ENCODE measurements at places on chromosomes 12 and 14. TPM values are rescaled to one million over a fixed set of nuclear protein-coding genes. Genes with fewer than 3 reads are reported as not detected.

- DNase-seq = no peak
Observed at GRCh38 chr12:13496111-13496510, 299.6 kb downstream of the EMP1 start.

- DNase-seq = no peak
Observed at GRCh38 chr12:18643681-18644080, 94.1 kb downstream of the PLCZ1 start.

- no peak for DNase-seq
Observed at GRCh38 chr12:109670731-109671130, 42.9 kb upstream of the FAM222A start.

DNA sequence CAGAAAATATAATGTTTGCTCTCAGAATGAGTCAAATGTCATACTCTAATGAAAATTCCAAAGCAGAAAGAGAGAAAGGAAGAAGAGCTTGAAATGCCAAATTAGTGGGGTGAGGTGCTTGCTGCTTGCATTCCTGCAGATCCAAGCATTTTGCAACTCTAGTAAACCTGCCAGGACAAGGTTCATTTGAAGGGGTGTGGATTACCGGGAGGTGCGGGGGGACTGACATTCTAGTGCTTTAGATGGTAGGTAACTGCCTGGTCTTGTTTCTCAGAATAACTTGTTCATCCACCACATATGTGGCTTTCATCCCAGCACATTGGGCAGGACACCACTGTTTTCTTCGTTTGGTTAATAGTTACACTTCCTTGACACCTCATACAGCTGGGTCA, 144.4 kb downstream of the AKAP6 start:
- DNase-seq = no peak

GRCh38 chr12:57044889-57045288, 5.0 kb downstream of the MYO1A start:
- no peak for DNase-seq

The FGF23 gene
- total RNA-seq = 0.25 TPM

Measured in neural crest cell (in vitro differentiated cells).